ENCODE measurements at places on chromosomes 5 and 9. TPM values are rescaled to one million over a fixed set of nuclear protein-coding genes. Genes with fewer than 3 reads are reported as not detected.

DNA sequence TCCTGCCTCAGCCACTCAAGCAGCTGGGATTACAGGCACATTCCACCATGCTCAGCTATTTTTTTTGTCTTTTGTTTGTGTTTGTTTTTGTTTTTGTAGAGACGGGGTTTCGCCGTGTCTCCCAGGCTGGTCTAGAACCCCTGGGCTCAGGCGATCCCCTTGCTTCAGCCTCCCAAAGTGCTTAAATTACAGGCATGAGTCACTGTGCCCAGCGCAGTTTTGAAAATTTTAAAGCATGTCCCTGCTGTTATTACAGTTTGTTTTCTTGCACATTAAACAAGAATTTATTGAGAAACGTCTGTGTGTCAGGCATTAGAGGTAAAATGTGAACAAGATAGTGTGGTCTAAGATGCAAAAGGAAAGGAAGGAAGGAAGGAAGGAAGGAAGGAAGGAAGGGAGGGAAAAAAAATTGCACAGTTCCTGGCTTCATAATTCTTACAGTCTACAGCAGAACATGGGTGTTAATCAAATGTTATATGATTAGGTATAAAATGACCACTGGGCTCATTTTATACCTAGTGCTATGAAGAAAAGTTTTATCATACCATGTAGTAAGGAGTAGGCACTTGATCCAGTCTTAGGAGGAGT, 205.4 kb downstream of the SNX18 start:
- DNase-seq: no peak

- no peak for DNase-seq
Measured at GRCh38 chr5:50726475-50727148, 60.2 kb downstream of the PARP8 start.

GRCh38 chr5:170562166-170562874, 58.5 kb downstream of the KCNIP1 start:
- DNase-seq: no peak

- DNase-seq: no peak
Measured at GRCh38 chr5:16028708-16029107, 150.9 kb downstream of the MARCHF11 start.

GRCh38 chr5:114789773-114790402, 379.8 kb downstream of the TRIM36 start:
- no peak for DNase-seq

- no peak for DNase-seq
Measured at GRCh38 chr9:37917801-37918664, 14.1 kb upstream of the SLC25A51 start.

DNA sequence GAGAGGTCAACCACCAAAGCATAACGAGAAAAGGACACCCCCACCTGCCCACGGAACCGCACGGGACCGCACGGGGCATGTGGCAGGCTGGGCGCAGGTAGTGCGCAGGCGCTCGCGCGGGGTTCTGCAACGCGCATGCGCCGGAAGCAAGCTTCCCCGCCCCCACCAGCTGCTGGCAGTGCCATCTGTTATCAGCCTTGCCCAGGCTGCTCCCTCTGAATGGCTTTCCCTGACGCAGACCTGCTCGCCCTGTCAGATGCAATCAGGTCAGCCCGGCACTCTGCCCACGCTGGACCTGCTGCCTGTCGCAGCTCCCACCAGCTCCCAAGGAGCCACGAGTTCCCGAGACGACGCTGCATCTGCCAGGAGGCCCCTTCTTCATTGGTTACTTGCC, 22.8 kb downstream of the PTCH1 start:
- DNase-seq: no peak

GRCh38 chr5:10654566-10654965, 90.7 kb downstream of the ANKRD33B start:
- DNase-seq: no peak

DNA sequence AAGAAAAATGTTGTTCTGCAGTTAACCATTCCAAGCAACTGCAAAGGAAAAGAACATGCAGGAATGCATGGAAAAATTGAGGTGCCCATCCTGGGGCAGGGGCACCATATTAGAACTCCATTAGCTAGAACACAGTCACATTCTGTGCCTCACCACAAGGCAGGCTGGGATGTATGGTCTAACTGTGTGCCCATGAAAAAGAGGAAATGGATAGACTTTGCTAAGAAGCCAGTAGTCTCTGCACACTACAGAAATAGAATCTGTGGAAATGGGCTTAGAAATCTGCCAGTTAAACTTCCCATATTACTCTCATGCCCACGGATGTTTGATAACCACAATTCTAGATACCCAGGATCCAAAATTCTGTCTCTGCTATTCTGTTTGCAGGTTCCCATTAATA, 423.8 kb upstream of the SMARCA2 start:
- no peak for DNase-seq

GRCh38 chr5:38483805-38484398, 72.5 kb downstream of the LIFR start:
- no peak for DNase-seq

GRCh38 chr9:79684711-79685575, 113.2 kb downstream of the TLE4 start:
- DNase-seq: peak; percentile 34

GRCh38 chr5:175741556-175741955, 83.7 kb downstream of the HRH2 start:
- no peak for DNase-seq

- peak; percentile 86 for DNase-seq
Measured at GRCh38 chr9:89999534-90000370, 394.9 kb downstream of the GADD45G start.

- DNase-seq: peak; percentile 63
Measured at GRCh38 chr9:129111528-129112151, 425 bp downstream of the PTPA start.

GRCh38 chr5:126357585-126358342, 65.4 kb upstream of the GRAMD2B start:
- DNase-seq: no peak

GRCh38 chr5:3049261-3049660, 297.8 kb upstream of the IRX2 start:
- no peak for DNase-seq

DNA sequence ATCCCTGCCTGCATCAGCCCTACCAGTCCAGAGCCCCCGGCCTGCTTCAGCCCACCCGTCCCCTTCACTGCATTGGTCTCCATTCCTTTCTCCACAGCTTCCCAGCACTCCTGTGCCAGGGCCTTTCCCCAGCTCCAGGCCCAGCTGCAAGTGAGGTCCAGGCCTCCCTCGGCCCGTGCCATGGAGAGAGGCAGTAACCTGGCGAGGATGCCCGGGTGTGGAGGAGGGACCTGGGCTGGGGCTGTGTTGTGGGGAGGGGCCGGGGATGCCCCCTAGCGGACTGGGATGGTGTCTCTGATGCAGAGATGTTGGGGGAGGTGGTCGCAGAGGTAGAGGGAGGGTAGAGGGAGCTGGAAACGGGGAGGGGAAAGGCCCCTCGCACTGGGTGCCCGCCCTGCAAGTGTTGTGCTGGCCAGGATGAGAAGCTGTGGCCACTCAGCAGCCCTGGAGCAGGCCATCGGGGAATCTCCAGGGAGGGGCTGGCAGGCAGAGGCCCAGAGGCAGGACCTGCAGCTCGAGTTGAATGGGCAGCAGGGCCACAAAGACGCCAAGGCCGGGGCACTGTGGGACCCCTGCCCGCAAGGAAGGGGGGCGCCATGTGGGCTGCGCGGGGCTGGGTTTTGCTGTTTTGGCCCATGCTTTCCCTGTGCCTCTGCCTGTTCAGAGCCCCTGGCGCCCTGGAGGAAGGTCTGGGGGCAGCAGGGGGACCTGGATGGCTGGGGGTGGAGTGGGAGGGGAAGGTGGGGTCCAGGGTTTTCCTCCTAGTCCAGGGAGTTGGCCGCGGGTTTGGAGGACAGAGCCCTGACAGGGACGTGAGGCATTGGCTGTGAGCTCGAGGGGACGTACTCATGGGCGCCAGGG, 26.0 kb upstream of the NKD2 start:
- DNase-seq: no peak

- no peak for DNase-seq
Measured at GRCh38 chr5:149355688-149356087, 2.2 kb upstream of the PCYOX1L start.

PTGER4 gene
- total RNA-seq: 9.6 TPM

PCDHGA1 gene
- total RNA-seq: 3.5 TPM

CACFD1 gene
- 13.6 TPM for total RNA-seq

PCDHGB5 gene
- total RNA-seq: 1.6 TPM

FOXD1 gene
- 10.9 TPM for total RNA-seq

SNCAIP gene
- 0.49 TPM for total RNA-seq

MEIKIN gene
- total RNA-seq: not detected

PSIP1 gene
- 148 TPM for total RNA-seq

TMOD1 gene
- 0.55 TPM for total RNA-seq

LRRC26 gene
- total RNA-seq: 0.53 TPM

CCDC112 gene
- 6.3 TPM for total RNA-seq
